GM12865 (cell line): ENCODE measurements at places on chromosomes 4 and X.
A peak's percentile ranks its signal among the peaks of the same experiment; 100 is the strongest.

- DNase-seq = no peak
Measured at GRCh38 chrX:123736333-123736921, 3.6 kb upstream of the THOC2 start.

- DNase-seq = no peak
Measured at GRCh38 chr4:119041396-119041795, 94.2 kb upstream of the MYOZ2 start.

GRCh38 chr4:113825272-113825671, 63.7 kb upstream of the CAMK2D start:
- DNase-seq = peak; percentile 90

DNA sequence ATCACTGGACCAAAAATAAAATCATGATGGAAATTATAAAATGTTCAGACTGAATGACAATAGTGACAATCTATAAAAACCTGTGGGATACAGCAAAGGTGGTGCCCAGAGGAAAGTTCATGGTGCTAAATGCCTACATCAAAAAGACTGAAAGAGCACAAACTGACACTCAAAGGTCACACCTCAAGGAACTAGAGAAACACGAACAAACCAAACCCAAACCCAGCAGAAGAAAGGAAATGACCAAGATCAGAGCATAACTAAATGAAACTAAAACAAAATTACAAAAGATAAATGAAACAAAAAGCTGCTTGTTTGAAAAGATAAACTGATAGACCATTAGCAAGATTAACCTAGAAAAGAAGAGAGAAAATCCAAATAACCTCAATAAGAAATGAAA, 78.7 kb downstream of the ANAPC10 start:
- peak; percentile 41 for DNase-seq

- peak; percentile 1 for DNase-seq
Measured at GRCh38 chrX:100512471-100512870, 72.3 kb upstream of the TNMD start.

DNA sequence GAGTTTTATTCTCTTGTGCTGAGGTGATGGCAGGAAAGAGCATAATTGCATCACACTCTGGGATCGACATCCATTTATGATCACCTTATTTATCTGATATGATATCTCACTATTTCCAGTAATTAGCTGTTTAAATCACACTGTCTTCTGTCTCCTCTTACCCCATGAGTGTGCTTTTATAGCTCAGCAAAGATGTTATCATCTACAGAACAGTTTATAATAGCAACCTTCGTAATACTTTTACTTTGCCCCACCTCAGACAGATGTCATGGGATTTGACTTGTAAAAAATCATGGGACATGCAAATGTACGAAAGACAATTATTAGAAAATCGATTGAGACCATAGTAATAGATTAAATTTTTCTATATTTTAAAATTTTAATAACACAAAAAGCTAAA, 1122.3 kb upstream of the PCDH10 start:
- DNase-seq = no peak

GRCh38 chrX:22237479-22237878, 35.2 kb upstream of the CBLL2 start:
- DNase-seq = no peak

GRCh38 chrX:115535844-115536243, 25.1 kb upstream of the PLS3 start:
- no peak for DNase-seq

DNA sequence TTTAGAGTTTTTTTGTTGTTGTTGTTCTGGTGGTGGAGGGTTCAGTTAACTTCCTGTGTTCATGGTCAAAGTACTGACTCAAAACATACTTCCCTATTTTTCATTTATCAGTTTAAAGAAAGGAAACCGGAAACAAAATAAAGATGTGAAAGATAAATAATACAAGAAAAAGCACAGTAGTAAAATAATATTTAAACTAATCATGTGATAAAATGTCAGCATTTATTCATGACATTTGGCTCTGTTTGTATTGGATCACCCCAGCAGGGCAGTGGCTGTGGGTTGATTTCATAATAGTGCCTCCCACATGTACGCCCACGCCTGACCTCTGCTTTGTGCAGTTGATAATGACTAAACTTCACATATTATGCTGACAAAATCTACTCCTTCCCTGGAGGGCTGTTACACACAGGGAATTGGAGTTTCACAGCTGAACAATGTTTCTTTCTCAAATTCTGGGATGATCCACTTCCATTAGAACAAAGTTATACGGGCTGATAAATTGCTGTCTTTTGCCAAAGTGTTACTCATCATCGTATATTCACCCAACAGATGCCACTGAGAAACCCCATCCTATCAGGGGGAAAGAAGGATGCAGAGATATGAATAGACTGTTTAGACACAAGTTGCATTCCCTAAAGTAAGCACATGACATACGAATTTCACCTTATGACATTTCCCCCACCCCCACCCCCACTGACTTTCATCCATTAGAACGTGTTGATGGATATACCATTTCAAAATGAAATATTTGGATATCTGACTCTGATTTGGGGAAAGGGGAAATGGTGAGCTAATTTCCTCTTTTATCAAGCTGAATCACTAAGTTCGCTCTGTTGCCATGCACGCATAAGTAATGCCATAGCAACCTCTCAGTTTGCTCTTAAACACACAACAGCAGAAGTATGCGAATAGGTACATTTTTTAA, 48.3 kb downstream of the AMELX start:
- peak; percentile 20 for DNase-seq

DNA sequence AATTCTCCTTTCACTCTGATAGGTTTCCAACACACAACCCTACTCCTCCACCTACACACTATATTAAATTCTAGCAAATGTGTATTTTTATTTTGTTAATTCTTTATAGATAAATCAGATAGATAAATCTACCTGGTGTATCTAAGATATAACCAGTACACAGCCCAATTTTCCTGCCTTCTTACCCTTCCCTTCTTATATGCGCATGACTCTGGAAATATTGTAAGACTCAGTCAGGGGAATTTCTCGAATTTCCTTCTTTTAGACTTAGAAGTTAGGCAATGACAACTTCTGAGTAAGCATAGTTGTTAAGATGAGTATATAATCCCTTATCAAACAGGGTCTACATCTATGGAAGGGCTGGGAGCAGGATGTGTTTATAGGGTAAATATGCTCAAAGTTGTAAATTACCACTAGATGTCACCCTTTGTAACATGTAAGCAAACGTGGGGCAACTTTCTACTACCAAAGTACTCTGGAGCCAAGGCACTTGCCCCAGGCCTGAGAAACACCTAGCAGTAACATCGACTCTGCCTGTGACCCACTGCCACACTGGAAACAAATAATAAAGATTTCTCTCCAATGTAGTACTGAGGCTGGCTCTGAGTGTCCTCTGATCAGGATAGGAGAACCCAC, 444.7 kb downstream of the IQCM start:
- DNase-seq = peak; percentile 58

DNA sequence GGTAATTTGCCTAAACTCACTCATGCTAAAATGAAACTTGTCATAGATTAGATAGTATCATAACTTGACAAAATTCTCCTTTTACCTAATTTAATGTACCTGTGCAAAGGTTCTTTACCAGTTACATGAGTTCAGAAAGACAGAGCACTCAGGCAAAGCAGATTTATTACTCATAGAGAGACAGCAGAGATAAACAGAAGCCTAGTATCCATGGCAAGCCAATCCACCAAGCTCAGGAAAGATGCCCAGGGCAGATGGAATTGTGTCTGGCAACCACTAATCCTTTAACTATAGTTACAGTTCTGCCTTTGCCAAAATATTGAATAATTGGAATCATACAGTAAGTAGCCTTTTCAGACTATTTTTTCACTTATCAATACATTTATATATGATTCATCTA, 826.2 kb downstream of the TECRL start:
- no peak for DNase-seq

DNA sequence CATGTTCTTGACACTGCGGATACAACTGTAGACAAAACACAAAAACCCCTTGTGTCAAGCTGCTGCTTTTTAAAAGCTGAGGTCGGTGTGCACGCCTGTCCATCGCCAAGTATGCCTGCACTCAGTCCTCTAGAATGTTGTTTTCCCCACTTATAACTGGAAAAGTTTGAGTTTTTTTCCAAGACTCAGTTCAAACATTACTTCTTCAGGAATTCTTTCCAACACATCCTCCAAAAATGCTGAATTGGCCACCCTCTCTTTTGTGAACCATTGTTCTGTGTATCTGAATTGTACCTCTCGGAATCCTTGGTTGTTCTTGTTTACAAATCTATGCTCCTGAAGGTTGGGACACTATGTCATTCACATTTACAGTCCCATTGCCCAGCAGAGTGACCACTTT, 94.6 kb downstream of the REELD1 start:
- no peak for DNase-seq

- no peak for DNase-seq
Measured at GRCh38 chr4:96652158-96652557, 812.3 kb downstream of the PDHA2 start.
